ENCODE measurements at places on chromosomes 2 and 18.

GRCh38 chr2:141555876-141556470, 574.8 kb downstream of the LRP1B start:
- DNase-seq: no peak

DNA sequence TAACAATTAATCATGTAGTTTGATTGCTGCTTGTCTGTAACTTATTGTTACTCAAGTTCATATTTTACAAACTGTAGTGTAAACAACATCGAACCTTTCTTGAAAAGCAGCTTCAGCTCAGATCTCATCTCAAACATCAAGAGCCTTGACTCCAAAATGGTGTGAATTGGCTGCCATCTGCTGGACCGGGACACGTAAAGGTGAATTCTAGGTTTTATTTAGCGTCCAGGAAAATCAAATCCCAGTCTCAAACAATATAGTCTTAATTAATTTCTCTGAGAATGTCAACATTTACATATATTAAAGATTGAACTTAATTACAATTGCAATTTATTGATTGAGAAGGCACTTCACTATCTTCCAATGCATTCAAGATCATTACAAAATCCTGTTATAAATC, 453.0 kb downstream of the GALR1 start:
- no peak for DNase-seq

GRCh38 chr2:16816522-16816921, 150.9 kb upstream of the CYRIA start:
- no peak for DNase-seq

DNA sequence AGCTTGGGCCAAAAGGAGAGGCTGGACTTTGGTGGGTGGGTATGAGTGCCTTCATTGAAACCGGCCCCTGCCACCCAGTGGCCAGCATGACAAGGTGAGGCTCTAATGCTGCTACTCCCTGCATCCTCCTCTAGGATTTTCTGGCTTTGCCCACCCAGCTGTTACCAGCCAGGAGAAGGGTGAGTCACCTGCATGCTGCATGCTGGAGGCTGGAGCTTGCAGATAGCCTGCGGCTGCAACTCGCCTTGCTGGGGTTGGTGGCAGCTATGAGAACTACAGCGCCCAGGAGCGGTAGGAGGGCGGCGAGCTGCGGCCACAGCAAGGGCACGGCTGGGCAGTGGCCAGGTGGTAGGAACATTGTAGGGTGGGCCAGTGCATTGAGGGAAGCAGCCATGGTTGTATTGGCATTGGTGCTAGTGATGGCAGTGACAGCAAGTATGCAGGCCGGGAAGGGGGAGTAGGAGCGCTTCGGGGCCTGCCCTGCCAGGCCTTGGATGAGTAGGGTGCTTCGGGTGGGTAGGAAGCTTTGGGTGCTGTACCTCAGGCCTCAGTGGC, 75.4 kb upstream of the SLC35G4 start:
- DNase-seq: no peak

DNA sequence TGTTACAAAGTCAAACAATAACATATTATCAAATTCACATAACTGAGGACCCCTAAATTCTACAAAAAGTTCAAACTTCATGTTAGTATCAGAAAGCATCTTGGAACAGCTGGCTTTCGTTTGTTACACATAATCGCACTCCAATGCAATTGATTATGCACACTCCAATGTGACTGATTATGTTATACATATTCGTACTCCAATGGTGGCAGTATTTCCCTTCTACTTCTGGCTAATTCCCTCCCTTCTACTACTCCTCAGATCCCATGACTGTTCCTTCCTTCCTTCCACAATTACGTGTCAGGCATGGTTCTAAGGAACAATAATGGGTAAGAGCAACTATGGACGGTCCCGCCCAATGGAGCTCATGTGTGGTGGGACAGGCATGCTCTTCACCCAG, 137.1 kb upstream of the CCDC150 start:
- DNase-seq: no peak

GRCh38 chr2:206740800-206741199, 22.6 kb upstream of the DYTN start:
- DNase-seq: no peak

DNA sequence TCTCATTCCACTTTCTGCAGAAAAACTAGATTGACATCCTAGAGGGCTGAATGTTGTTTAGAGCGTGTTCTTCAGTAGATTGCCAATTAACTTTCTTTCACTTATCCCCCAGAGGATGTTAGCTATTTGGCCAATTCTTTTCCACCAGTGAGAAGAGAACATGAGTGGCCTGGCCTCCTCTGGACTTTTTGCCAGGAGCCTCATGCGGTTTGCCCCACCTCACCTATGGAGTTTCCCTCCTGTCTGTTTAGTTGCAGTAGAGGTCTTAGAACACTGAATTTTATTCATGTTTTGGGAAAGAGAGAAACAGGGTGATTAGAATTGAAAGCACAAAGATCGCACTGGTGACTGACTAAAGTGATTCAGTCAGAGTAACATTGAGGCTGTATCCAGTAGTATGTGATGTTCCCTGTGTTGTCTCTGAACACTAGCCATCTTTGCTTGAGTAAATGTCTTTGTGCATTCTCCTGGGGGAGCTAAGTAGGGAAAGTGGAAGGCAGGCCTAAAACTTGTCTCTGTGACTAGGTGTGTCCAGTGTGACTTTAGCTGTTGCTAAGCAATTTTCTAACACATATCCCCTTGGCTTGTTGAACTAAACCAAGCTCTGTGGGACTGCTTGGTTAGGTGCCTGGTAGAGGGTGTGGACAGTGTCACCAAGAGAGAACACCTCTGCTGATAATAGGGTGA, 34.0 kb downstream of the UGP2 start:
- no peak for DNase-seq

GRCh38 chr18:7174344-7175095, 56.4 kb upstream of the LRRC30 start:
- no peak for DNase-seq

DNA sequence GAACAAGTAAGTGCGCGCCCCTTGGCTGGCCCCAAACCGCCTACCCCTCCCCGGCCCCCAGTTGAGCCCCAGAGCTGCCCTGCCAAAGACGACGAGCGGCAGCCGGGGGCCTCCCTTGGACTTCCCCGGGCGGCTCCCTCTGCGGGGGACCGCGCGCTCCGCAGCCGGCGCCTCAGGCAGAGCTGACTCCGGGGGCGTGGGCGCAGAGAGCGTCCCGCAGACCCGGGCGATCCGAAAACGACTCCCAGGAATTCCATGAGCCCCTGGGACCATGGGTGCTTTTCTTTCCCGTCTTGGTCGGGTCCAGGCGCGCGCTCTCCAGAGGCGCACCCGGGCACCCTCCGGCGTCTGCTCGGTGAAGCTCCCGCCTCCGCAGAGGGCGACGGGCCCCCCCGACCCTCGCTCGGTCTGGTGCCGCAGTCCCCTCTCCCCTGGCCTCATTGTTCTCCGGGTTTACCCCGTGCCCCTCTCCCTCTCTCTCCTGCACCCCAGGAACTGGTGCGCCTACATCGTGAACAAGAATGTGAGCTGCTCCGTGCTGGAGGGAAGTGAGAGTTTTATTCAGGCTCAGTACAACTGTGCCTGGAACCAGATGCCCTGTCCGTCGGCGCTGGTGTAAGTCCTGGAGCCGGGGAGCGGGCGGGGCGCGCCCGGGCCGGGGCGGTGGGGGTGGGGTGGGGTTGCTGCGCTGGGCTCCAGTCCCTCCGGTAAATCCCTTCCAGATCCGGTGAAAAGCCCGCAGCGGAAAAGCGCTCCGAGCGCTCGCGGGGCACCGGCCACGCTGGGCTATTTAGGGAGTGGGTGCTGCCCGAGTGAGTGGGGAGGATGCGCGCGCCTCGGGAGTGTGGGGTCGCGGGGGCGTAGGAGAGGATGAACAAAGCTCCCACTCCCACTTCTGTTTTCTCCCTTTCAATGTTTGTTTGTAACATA, 776 bp downstream of the EMILIN2 start:
- peak; percentile 22 for DNase-seq

GRCh38 chr2:11807156-11808015, 61.0 kb downstream of the LPIN1 start:
- DNase-seq: no peak
